NCI-H510A (cell line): ENCODE measurements at places on chromosomes 7 and 10.

DNA sequence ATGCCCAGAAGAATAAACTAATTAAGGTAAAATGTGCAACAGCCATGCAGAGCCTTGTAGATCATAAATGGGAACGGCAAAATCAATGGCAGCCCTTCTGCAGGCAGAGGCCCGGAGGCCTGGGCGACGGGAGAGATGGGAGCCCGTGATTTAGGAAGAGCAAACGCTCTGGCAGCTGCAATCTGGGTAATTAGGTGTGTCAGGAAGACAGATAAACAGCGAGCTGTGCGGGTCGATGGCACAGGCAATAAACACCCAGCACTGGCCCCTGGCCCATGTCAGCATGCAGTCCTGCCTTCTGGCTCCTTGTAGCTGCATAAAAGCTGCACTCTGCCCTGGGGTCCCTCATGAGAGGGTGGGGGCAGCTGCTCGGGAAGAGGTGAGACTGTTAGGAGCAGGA lies 78.0 kb downstream of the GOLGA7B start:
- DNase-seq, result no peak

DNA sequence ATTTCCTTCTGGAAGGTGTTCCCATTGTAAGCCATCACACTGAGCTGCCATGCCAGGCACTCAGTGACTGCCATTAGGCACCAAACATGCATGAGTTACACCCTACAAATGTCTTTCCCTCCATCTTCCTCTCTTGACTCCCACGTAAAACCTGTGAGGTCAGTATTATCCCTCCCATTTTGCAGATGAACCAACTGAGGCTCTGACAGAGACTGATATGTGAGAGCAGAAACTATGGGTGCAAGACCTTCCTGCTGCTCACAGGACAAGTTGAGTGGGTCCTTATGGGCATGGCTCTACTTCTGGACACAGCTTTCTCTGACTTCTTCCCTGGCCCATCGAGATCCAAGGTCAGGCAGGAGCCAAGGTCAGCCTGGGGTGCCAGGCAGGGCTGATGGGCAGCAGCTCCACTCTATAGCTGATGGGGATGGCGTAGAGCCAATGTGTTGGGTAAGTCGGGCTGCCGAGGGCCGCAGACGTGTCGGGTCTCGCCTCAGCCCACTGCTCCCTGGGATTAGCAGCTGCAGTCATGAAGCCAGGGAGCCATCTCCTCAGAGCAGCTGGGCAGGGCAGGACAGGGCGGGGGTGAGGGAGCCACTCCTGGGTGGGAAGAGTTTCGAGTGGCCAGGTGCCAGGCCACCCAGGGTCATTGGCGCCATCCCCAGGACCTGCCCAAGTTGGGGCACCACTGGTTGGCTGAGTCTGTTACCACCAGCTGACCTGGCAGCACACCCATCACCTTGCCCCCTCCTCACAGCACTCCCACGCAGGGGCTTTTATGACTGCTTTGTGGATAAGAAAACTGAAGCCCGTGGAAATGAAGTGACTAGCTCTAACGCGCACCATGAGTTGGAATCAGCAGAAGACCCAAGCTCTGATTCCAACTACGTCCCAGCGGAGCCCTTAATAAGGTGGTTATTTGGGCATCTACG lies 117.8 kb upstream of the ZMIZ1 start:
- peak; percentile 59 for DNase-seq

- no peak for DNase-seq
Measured at GRCh38 chr7:22476824-22477223, 23.2 kb downstream of the STEAP1B start.

- DNase-seq, result no peak
Measured at GRCh38 chr10:88996927-88997326, 6.3 kb downstream of the FAS start.

- no peak for DNase-seq
Measured at GRCh38 chr10:98170249-98171117, 36.0 kb downstream of the R3HCC1L start.
